ENCODE measurements at places on chromosomes 6 and 20. TPM values are rescaled to one million over a fixed set of nuclear protein-coding genes. Genes with fewer than 3 reads are reported as not detected.

Gene ZNF831
- 0.59 TPM for total RNA-seq

Gene PROCR
- total RNA-seq, result 9.6 TPM

Gene NRSN2
- 13.2 TPM for total RNA-seq

Gene FAM229B
- 53.3 TPM for total RNA-seq

Gene IPCEF1
- 2.3 TPM for total RNA-seq

DNA sequence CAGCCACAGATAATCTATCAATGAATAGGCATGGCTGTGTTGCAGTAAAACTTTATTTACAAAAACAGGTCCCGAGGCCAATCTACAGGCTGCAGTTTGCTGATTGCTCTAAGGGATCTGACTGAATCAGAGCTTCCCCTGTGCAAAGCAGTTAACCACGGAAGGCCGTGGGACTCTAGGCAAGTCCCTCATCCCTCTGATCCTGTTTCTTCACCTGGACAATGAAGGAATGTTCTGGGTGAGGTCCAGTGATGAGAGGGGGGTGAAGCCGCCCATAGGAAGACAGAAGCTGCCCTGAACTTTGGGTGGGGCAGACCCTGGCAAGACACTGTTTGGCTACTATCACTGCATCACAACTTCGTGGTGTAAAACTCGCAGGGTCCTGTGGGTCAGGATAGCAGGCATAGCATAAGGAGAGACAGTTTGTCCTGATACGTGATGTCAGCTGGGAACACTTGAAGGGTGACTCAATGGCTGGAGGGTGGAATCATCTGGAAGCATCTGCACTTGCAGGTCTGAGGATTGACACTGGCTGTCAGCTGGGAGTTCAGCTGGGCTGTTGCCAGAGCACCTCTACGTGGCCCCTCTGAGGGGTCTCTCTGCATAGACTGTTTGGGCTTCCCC is 33.3 kb upstream of the TGM2 start:
- H3K4me1 ChIP-seq, result peaks cover 22% of the 10 kb centered on the region
- H3K36me3 ChIP-seq, result no peaks in the 10 kb centered on the region
- H3K27me3 ChIP-seq, result no peaks in the 10 kb centered on the region
- DNase-seq, result no peak

DNA sequence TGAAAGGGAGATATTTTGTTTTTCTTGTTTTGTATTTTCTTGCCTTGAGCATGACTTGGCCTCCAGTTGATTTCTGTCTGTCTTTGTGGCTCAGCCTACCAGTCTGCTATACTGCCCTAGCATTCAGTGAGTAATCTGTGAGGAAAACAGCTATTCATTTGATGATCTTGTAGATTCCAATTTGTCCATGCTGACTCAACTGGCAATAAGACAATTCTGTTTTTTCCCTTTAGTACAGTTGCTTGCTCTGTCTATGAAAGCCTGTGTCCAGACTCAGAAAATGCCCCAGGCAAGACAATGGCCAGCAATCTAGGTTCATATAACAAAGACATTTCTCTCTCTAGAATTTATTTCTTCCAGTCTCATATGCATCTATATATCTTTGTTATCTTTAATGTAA is 10.9 kb upstream of the SOX4 start:
- DNase-seq, result no peak
- no peak overlapping the region for H3K27ac ChIP-seq
- no peaks in the 10 kb centered on the region for H3K27me3 ChIP-seq
- no peaks in the 10 kb centered on the region for H3K36me3 ChIP-seq
- H3K4me3 ChIP-seq, result no peak overlapping the region

GRCh38 chr6:33014841-33015634 is 5.6 kb upstream of the HLA-DOA start:
- H3K4me3 ChIP-seq, result no peak overlapping the region
- DNase-seq, result peak; percentile 42
- H3K27ac ChIP-seq, result no peak overlapping the region
- no peaks in the 10 kb centered on the region for H3K36me3 ChIP-seq

GRCh38 chr6:127608554-127609270 is 31.7 kb downstream of the C6orf58 start:
- H3K4me1 ChIP-seq, result no peaks in the 10 kb centered on the region
- no peak for DNase-seq
- no peak overlapping the region for H3K27ac ChIP-seq
- H3K36me3 ChIP-seq, result no peaks in the 10 kb centered on the region
- no peaks in the 10 kb centered on the region for H3K27me3 ChIP-seq
- H3K4me3 ChIP-seq, result no peak overlapping the region

GRCh38 chr20:31260326-31260932 is 3.0 kb downstream of the DEFB115 start:
- H3K36me3 ChIP-seq, result no peaks in the 10 kb centered on the region
- H3K4me1 ChIP-seq, result no peaks in the 10 kb centered on the region
- no peaks in the 10 kb centered on the region for H3K27me3 ChIP-seq
- no peak overlapping the region for H3K4me3 ChIP-seq
- peak; percentile 27 for DNase-seq

GRCh38 chr6:41624621-41625380 is 13.5 kb upstream of the MDFI start:
- no peaks in the 10 kb centered on the region for H3K36me3 ChIP-seq
- H3K4me1 ChIP-seq, result peaks cover 17% of the 10 kb centered on the region
- H3K4me3 ChIP-seq, result no peak overlapping the region
- no peak overlapping the region for H3K27ac ChIP-seq
- no peak for DNase-seq
- H3K27me3 ChIP-seq, result no peaks in the 10 kb centered on the region

All from SJCRH30 (cell line).